ENCODE measurements at places on chromosomes 1 and 21.

- no peak for DNase-seq
These were observed 27.2 kb upstream of the RCSD1 start for GRCh38 chr1:167602840-167603239.

GRCh38 chr1:47262787-47263413 lies 30.9 kb upstream of the TAL1 start:
- peak; percentile 8 for DNase-seq

- no peak for DNase-seq
These were observed 27.8 kb upstream of the NFIA start for GRCh38 chr1:61054601-61054993.

DNA sequence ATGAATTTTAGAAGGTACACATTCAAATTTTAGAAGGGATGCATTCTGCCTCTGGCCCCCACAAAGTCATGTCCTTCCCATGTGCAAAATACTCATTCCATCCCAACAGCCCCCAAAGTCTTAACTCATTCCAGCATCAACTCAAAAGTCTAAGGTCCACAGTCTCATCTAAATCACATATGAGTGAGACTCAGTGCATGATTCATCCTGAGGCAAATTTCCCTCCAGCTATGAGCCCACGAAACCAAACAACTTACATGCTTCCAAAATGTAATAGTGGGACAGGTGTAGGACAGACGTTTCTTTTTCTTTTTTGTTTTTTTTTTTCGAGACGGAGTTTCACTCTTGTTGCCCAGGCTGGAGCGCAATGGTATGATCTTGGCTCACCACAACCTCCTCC lies 12.5 kb upstream of the WNT2B start:
- DNase-seq: no peak

DNA sequence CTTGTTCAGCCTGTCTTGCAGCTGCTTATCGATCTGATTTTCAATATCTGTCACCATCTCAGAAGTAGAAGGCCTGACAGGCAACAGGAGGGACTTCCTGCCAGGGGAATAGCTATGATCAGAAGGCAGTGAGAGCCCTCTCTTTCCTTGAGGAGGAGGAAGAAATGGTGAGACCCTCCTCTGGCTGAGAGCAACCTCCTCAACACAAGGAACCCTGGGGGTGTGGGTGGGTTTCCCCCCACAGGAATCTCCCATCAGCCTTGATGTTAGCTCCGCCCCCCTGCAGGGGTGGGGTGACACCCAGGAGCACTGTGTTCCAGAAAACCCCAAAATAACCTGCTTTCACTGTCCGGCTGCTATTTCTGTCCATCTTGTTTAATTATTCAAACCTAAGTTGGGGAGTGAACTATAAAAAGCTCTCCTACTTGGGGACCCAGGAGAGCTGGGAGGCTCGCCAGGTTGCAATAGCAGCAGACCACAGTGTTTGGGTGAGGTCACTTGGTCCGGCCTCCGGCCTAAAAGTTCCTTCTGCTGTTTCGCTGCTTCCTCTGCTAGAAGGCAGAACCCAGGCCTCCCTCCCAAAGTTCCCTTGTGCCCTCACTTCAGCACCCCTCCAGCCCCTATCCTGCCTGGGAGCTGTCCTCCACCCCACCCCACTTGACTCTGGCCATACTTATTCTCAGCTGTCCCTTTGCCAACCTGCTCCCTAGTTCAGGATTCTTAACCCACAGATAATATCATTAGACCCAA lies 7.8 kb upstream of the MEF2D start:
- DNase-seq: no peak

DNA sequence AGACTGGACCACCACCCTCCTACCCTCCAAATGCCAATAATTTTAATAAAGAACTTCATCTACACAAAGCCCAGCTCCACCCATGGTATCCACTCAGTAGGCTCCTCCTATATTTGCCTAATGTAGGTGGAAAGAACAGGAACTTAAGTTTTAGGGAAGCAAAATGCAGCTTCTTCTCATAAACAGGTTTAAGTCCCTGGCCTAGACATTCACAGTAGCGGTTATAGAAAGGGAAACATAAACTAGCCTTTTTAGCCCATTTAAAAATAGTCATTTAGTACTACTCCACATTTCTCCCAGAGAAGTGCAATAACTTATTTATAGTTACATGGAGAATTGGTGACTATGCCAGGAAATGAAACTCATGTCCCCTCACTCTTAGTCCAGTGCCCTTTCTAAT lies 56.6 kb upstream of the CPLANE2 start:
- DNase-seq: no peak

GRCh38 chr1:247173431-247173830 lies 1.6 kb upstream of the ZNF124 start:
- DNase-seq: no peak

DNA sequence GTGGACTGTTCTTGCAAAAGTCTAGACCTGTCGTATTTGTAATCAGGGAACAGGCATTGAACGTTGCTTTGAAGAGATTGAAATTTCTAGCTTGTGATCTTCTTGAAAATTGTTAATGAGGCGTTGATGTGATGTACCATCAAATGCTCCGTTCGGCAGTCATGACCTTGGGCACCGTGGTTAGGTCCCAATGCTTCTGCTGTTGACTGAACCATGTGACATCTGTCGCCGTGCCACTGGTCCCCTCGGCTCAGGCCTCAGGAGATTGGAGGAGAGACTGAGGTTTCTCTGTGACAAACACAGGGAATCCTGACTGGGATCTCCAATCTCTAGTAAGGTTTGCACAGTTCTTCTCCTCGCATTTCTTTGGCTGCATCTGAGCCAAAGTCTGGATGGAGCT lies 18.1 kb upstream of the KCNAB2 start:
- DNase-seq: peak; percentile 22

- no peak for DNase-seq
These were observed 246.3 kb downstream of the DPYD start for GRCh38 chr1:97674517-97674916.

DNA sequence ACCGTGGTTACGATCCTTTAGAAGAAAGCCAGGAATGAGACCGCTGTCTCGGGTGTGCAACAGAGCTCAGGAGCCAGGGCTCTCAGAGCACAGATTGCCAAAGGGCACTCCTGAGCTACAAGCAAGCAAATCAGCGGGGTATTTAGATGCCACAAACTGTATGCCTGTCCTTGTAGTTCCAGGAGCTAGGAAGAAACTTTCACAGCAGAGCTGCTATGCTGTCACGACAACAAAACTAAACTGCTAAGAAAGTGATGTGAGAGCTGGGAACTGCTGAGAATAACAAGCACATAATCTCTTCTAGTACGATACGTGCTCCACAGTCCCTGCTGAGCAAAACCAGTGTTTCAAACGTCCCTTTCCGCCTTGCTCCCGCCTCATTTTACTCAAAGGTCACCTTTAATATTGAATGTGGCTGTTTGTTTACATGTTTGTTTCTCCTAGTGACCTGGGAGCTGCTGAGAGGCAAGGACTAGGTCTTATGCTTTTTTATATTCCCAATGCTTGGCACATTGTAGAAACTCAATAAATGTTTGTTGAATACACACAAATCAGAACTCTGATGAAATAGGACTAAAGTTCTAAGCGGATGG lies 14.7 kb downstream of the GREM2 start:
- no peak for DNase-seq

DNA sequence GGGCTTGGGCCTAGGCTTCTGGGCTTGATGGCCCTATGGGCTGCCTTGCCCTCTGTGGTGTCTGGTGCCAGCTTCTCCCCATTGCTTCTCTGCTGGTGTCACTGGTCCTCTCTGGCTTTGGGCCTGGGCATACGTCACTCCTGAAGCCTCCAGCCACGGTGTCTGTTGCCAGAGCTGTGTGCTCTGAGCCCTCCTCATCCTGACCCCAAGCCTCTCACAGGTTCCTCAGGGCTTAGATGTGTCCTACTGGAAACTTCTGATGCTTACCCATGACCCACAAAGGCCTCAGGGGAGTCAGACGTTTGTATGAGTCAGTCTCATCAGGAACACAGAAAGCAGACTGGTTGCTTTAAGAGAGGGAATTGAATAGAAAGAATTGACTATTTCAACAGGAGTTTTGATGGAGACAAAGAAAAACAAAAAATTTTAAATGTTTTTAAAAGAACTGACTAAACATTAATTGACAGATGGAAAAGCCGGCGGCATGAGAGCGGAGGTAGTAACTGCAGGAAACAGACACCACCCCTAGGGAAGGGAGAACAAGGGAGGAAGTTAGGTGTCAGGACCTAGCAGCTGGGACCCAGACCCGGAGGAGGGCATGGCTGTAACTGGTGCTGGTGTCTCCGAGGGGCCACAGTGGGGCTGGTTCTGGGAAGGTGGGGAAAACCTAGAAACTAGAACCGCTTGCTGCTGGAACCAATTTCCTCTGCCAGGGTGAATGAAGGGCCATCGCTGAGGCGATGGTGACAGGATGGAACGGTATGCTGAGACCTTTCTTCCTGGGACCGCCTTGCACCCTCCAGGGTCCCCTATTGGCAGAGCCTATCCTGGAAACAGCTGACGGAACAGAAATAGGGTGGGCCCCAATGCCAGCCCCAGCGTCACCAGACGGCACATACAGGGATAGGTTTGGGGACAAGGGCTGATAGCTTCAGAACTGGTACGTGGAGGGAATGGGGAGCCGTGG lies 40.0 kb upstream of the CITED4 start:
- no peak for DNase-seq

DNA sequence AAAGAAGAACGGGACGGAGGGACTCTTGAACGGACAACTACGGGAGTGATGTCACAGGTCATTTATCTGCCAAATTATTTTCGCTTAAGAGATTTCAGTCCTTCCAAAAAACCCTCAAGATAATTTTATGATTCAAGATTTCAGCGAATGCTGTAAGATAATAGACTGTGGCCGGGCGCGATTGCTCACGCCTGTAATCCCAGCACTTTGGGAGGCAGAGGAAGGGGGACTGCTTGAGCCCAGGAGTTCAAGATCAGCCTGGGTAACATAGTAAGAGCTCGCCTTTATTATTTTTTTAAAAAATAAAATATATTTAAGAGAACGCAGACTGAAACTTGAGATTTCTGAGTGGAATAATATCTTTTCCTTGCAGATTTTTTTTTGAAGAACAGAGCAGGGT lies 609 bp downstream of the RWDD2B start:
- DNase-seq: no peak

GRCh38 chr1:7405844-7406500 lies 365.1 kb upstream of the VAMP3 start:
- DNase-seq: no peak

DNA sequence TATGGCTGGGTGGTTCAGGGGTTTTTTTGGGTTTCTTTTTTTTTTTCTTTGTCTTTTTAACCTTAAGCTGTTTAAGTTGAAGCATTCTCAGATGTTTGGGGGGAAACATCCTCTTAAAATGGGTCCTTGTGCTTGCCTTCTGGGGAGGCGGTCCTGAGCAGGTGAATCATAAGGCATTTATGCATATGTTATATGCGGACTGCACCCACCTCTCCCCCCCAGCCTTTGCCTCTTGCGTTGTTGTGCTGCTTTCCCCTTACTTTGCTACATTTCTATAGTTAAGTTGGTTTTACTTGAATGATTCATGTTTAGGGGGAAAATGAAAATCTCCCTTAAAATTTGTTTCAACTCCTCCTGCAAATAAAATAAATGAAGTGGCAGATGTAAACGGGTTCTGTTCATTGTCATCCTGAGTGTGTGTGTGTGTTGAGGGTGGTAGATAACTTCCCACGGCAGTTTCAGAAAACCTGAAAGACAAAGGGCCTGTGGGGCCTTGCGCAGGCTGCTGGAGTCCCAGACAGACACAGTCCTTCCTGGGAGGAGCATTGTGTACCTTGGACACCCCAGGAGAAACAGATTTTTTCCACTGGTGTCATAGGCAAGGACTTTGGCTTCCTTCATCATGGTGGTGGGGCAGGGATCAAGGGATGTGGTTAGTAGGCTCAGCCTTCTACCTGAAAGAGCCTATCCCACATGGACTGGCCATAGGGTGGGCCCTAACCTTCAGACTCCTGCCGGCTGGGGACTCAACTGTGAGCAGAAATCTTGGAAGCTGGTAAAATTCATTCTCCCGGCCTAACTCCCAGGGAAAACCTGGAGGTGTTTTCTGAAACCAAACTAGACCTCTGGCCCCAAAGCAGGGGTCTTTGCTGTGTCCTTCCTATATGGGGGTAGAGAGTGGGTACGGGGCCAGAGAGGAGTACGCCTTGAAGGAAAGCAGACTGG lies 926 bp upstream of the SH3D21 start:
- no peak for DNase-seq

GRCh38 chr1:69510026-69510425 lies 57.7 kb upstream of the LRRC7 start:
- DNase-seq: no peak

GRCh38 chr1:41390166-41390565 lies 28.9 kb downstream of the FOXO6 start:
- no peak for DNase-seq

- no peak for DNase-seq
These were observed 44.8 kb downstream of the TMCC2 start for GRCh38 chr1:205272536-205272935.

DNA sequence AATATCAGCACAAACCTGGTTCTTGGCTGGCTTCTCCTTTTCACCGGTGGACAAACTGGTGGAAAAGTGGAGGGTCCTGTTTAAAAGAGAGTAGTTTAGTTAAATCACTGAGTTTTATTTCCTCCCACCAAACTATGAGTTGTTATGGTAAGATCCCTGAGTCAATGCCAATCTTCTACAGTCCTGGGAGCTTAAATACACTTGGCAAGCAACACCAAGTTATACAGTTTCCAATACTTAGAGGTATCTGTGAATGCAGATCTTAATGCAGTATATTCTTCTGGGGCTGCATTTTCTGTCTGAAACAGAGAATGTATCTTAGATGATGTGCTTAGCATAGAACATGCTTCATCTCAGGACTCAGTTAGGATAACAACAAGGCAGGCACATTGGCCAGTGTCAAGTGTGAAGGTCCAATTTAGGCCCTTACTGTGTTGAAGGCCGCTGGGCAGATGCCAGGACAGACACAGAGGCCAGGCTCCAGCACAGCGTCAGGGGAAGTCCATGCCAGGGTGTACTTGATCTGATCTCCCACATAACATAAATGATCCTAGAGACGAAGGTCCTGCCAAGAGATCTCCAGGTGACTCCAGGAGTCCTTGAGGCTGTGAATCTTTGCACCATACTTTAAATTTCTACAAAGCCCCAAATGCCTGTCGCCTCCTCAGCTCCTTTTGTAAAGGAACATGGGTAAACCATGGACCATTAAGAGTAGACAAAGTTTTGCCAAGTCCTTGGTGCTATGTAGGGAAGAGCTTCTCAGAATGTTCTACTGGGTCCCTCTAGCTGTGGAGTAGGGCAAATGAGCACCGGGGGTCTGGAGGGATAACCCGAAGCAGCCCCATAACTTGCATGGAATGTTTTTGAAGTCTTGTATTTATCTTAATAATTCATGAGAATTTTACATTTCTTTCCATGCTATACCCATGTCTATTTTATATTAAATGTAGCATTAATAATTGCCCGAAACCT lies 76.8 kb downstream of the KCNJ15 start:
- no peak for DNase-seq

DNA sequence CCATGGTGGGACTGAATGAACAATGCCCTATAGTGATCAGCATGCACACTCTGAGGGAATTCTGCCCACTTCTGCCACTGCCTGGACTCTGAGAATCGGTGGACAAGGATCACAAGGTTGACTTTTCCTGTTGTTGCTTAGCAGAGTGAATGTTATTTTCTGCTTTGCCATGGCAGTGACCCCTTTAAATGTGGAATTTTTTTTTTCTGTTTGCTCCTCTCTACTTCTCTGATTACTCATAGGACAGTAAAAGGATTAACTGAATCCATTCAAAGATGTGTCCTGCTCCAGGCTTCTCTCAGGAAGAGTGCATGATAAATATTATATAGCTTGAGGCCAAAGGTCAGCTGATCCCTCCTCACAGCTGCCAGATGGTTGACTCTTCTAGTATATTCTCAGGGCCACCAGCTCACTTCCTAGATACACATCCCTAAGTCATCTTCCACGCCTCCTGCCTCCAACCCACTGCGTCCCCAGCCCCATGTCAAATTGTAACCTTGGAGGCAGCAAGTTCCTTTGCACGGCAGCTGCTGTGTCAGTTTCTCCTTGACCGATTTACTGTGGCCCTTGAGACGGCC lies 74.0 kb upstream of the RALGPS2 start:
- DNase-seq: no peak
